ENCODE measurements at places on chromosomes 12 and 14. TPM values are rescaled to one million over a fixed set of nuclear protein-coding genes. Genes with fewer than 3 reads are reported as not detected.

The FRS2 gene
- 29.3 TPM for total RNA-seq

The SINHCAF gene
- total RNA-seq: 16.7 TPM

The TAS2R14 gene
- 2.1 TPM for total RNA-seq

The TAS2R7 gene
- total RNA-seq: not detected

The OTX2 gene
- not detected for total RNA-seq
